Fibroblast of lung (primary cell): ENCODE measurements at places on chromosomes 7 and 10. TPM values are rescaled to one million over a fixed set of nuclear protein-coding genes. Genes with fewer than 3 reads are reported as not detected.

The ACSM6 gene
- total RNA-seq, result not detected in 2 replicates

The SMIM30 gene
- total RNA-seq, result 46.7 and 71.0 TPM in 2 replicates

The CFAP58 gene
- 0.26 and 0.33 TPM in 2 replicates for total RNA-seq

The NXPH1 gene
- total RNA-seq, result not detected in 2 replicates

The SLC29A4 gene
- total RNA-seq, result 5.1 and 6.4 TPM in 2 replicates

The TFPI2 gene
- total RNA-seq, result 1.5 and 14.4 TPM in 2 replicates

The NACAD gene
- total RNA-seq, result 1.3 and 2.8 TPM in 2 replicates

The TEX47 gene
- total RNA-seq, result not detected in 2 replicates

The VPS37D gene
- total RNA-seq, result 6.2 and 6.8 TPM in 2 replicates

The RTKN2 gene
- 0.51 and 1.2 TPM in 2 replicates for total RNA-seq

The GPR85 gene
- total RNA-seq, result 2.1 and 9.2 TPM in 2 replicates

The OR2A7 gene
- total RNA-seq, result 0.26 and 0.50 TPM in 2 replicates

The PRPS1L1 gene
- not detected in 2 replicates for total RNA-seq

The NPSR1 gene
- not detected in 2 replicates for total RNA-seq

The GARIN1A gene
- total RNA-seq, result 0.51 and 1.5 TPM in 2 replicates

The CCL26 gene
- 1.2 and 1.3 TPM in 2 replicates for total RNA-seq

The AEBP1 gene
- total RNA-seq, result 116 and 133 TPM in 2 replicates

The TSPAN33 gene
- 0.17 and 0.77 TPM in 2 replicates for total RNA-seq

The SUV39H2 gene
- total RNA-seq, result 8.1 and 8.5 TPM in 2 replicates

The STAM gene
- total RNA-seq, result 21.6 and 27.9 TPM in 2 replicates

The RNF133 gene
- 0.26 and 0.50 TPM in 2 replicates for total RNA-seq

The TRIM73 gene
- total RNA-seq, result 0.51 and 1.3 TPM in 2 replicates

The UPK3B gene
- total RNA-seq, result under 0.01 and 0.50 TPM in 2 replicates

The ZMIZ2 gene
- 5.1 and 9.1 TPM in 2 replicates for total RNA-seq

The ANKRD7 gene
- 2.3 and 2.8 TPM in 2 replicates for total RNA-seq

The SLC26A3 gene
- not detected in 2 replicates for total RNA-seq

The PLXDC2 gene
- total RNA-seq, result 5.1 and 12.3 TPM in 2 replicates

The FEZF1 gene
- not detected in 2 replicates for total RNA-seq

The AGAP6 gene
- total RNA-seq, result 1.8 and 2.6 TPM in 2 replicates

The COL17A1 gene
- total RNA-seq, result under 0.01 TPM in 1 of 2 replicates, not detected in the other

The AKR1D1 gene
- total RNA-seq, result not detected in 2 replicates

The ACTL6B gene
- total RNA-seq, result not detected in 2 replicates
